Sciatic nerve (tissue), 2 donors: ENCODE measurements at places on chromosomes 4 and X.

DNA sequence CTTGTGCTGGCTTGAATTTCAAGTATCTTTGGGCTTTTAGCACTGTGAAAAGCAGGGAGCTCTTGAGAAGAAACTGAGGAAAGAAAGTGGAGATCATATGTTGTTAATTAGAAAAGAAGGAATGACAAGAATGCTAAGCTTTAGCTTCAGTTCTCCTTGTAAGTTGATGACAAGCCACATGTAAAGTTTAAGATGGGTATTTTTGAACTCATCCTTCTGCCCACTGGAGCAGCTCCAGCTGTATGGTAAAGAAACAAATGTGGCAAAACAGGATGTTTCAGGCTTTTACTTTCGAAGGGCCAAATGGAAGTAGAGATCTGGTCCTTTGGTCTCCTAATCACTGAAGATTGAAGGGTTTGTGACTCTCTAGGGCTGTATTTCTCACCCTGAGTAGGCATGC is 137.8 kb downstream of the GUCY2F start:
- DNase-seq = no peak

- no peak for DNase-seq
These were observed 11.2 kb upstream of the UBA6 start for GRCh38 chr4:67712000-67712625.

GRCh38 chr4:22546299-22546698 is 30.4 kb upstream of the ADGRA3 start:
- DNase-seq = no peak

GRCh38 chrX:11558972-11559371 is 106.7 kb downstream of the ARHGAP6 start:
- no peak for DNase-seq

DNA sequence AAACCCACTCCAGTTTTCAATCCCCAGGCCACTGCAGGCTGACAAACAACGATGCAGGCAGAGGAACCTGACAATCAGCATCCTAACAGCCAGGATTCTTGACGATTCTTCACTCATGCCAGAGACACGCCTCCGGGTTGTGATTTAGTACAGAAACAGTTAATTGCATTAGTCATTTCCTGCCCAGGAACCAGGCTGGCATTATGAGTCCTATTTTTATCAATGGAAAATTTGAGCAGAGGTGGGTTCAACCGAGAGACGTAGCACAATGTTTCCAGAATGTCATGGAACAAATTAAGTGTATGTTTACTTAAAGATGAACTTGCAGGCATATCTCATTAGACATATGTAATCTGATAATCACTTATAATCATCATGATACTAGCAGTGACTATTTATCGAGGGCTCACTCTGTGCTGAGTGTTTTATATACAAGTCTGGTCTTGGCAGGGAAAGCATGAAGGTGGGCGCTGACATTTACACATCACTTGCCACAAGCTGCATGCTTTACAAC is 159.7 kb downstream of the NSUN7 start:
- no peak for DNase-seq

GRCh38 chr4:169601016-169601771 is 11.2 kb downstream of the NEK1 start:
- no peak for DNase-seq

- no peak for DNase-seq
These were observed 121.7 kb upstream of the KCNIP4 start for GRCh38 chr4:22070256-22070655.

DNA sequence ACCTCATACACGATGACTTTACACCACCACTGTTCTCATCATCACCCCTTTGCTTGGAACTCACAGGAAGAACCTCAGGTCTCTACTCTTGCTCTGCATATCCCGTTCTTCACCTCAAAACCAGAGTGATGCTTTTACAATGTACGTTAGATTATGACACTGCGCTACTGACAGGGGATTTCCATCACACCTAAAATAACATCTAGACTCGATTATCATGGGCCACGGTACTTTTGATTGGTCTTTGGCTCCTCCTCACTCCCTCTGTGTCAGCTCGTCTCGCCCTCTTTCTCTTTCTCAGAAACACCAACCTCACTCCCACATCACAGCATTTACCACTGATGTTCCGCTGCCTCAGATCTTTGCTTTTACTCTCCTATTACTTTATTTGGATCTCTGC is 172.4 kb downstream of the TLL1 start:
- no peak for DNase-seq
